ENCODE measurements at places on chromosomes 2 and 18.

- no peak for DNase-seq
These were observed 217.2 kb downstream of the NR4A2 start for GRCh38 chr2:156115338-156115737.

DNA sequence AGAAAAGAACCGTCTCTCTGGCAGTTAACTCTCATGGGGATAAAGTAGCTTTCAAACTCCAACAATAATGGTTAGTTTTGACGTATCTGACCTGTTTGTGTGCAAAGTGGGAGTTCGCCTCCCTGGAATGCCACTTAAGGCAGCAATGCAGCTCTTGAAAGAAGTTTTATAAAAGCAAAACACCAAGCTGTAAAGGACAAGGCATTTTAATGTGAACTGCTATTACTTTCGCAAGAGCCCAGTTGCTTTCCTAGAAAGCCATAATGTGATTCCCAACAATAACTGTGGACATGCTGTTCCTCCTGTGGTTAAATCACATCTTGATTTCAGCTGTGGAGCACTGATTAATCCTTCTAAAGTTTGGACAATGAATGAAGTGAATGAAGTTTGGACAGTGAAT, 303.7 kb downstream of the PTPRM start:
- DNase-seq: no peak

GRCh38 chr2:37418956-37419355, 74.5 kb downstream of the QPCT start:
- DNase-seq: no peak

GRCh38 chr18:60163622-60164021, 209.0 kb downstream of the MC4R start:
- no peak for DNase-seq

- DNase-seq: no peak
These were observed 199.2 kb upstream of the NRP2 start for GRCh38 chr2:205483095-205483494.

DNA sequence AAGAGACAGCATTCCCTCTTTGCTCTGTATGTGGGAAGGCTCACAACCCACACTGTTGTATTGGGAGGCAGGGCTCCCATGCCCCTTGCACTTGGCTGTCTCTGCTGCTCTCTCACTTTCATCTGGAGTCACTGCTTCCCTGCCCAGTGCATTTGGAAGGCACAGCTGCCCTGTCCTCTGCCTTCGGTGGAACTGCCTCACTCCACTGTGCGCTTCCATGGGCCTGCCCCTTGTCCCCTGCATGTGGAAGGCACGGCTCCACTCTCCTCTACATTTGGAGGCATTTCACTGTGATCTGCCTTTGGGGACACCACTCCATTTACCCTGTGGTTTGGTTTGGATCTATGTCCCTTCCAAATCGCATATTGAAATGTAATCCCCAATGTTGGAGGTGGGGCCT, 9.1 kb upstream of the PROM2 start:
- DNase-seq: no peak

DNA sequence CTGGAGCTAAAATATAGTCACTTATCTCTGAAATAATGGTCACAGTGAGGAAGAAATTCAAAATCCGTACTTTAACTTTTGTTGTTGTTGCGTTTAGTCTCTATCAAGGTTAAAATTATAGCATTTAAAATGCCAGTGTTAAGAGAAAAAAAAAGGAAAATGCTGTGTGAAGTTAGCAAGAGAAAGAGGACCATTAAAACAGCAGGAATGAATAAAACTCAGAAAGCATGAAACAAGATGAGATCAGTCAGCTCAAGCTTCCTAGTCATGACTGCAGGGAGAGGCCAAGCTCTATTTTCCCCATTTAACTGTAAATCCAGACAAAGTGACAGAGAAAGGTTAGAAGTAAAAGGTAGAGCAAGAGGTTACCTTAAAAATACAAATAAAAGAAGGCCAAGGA, 281.7 kb upstream of the ATP5MC3 start:
- DNase-seq: no peak

DNA sequence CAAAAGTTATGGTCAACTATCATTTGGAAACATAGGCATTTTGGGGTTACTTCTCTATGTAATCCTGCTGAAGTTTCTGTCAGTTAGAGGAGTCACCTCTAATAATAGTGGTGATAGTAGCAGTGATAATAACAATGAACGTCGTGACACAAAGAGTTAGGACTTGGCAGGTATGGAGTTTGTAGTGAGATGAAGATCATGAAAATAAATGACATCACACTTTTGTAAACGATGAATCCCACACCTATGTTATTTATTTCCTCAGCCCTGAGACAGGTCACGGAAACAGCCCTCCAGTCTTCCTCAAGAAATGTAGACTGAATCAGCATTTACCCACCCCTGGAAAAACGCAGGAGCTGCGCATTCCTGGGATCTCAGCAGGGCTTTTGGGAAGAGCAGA, 38.8 kb downstream of the TSN start:
- no peak for DNase-seq

GRCh38 chr2:36584148-36584794, 13.7 kb downstream of the FEZ2 start:
- no peak for DNase-seq

GRCh38 chr2:37797081-37797480, 125.6 kb upstream of the CDC42EP3 start:
- DNase-seq: no peak

DNA sequence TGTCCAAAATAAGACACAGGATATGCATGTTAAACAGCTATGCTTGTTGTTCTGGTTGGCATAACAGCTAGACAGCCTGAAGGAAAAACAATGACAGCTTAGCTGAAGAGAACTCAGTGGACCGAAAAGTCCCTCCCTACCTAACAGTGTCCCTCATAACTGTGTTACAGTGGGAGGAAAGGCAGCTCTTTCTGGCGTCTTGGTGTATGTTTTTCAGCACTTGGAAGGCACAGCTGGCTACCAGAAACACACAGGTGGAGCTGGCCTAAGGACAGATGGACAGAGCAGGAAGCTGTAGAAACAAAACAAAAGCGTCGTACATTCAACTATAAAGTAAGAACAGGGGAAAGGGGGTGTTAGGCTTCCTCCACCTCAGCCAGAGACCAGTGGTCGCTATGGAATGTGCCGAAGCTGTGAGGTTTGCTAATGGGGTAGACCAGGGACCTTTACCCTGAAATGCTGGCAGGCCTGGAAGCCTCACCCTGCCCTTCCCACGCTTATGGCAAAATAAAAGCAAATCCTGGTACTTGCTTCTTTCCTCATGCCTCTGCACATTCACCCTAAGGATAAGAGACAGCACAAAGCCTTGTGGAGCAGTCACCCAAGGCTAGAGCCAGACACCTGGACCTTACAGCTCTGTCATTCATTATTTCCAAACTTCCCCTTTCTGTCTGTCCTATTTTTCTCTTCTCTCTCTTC, 103.5 kb upstream of the TRIB2 start:
- DNase-seq: no peak

- DNase-seq: no peak
These were observed 291.7 kb upstream of the CDH19 start for GRCh38 chr18:66895631-66896030.

DNA sequence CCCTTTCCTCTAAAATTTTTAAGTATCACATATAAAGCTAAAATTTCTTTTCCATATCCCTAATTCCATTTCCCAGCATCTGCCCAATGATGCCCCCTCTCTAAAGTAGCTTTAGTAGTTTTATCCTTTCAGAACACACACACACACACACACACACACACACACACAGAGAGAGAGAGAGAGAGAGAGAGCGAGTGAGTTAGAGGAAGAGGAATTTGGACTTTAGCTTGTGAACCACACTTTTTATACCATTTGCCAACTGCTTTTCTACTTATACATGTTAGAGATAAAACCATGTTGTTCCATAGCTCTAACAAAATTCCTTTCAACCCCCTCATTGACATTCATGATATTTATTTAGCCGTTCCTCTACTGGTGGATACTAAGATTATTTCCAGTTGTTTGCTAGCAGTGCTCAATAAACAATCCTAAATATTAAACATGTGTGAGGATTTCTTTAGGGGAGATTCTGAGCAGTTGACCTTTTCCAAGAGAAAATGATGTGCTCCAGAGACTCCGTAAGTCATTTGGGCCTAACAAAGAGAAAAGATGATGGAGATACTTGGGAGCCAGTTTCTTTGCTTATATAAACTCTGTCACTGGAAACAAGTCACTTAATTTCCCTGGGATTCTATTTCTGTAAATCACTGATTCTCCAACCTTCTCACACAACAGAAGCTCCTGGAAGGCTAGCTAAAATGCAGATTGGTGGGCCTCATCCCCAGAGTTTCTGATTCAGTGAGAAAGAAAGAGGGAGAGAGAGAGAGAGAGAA, 229.7 kb upstream of the SP5 start:
- DNase-seq: no peak
